ENCODE measurements at places on chromosomes 4 and X. TPM values are rescaled to one million over a fixed set of nuclear protein-coding genes. Genes with fewer than 3 reads are reported as not detected.

RRH gene
- 0.27 TPM for total RNA-seq

PARM1 gene
- total RNA-seq: 48.5 TPM

PSMD10 gene
- 24.5 TPM for total RNA-seq

DNA sequence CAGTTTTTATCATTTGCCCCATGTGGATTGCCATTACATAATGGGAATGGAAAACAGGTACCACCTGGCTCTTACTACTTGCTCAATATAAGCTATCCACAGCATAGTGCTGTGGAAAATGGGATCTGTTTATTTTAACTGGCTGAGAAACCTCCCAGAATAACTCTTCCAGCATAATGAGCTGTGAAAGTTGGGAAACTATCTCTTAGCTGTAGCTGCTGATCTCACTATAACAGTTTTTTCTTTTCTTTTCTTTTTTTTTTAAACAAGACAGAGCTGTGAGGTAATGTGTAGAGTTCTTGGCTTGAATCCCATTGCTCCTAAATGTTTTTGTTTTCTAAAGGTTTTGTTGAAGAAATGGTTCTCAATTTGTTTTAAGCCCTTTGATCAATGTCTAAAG lies 988.3 kb downstream of the PCDH19 start:
- H3K36me3 ChIP-seq: no peaks in the 10 kb centered on the region
- no peak overlapping the region for H3K4me3 ChIP-seq
- H3K4me1 ChIP-seq: no peaks in the 10 kb centered on the region

DOK7 gene
- total RNA-seq: 9.1 TPM

ABCD1 gene
- 11.4 TPM for total RNA-seq

ZNF732 gene
- 0.45 TPM for total RNA-seq

- H3K27me3 ChIP-seq: no peaks in the 10 kb centered on the region
- no peaks in the 10 kb centered on the region for H3K4me1 ChIP-seq
- H3K36me3 ChIP-seq: no peaks in the 10 kb centered on the region
- no peak for DNase-seq
- no peak overlapping the region for H3K4me3 ChIP-seq
Observed at GRCh38 chr4:59664771-59665170, 1535.4 kb upstream of the ADGRL3 start.

PRDM5 gene
- total RNA-seq: 26.0 TPM
